ENCODE measurements at places on chromosomes 12 and 14. TPM values are rescaled to one million over a fixed set of nuclear protein-coding genes. Genes with fewer than 3 reads are reported as not detected.

Gene SLC22A17
- 0.49 TPM for polyA plus RNA-seq

Gene BTBD7
- 16.1 TPM for polyA plus RNA-seq

Gene SLCO1A2
- polyA plus RNA-seq, result not detected

Gene MYL2
- 0.88 TPM for polyA plus RNA-seq

Gene PLD4
- polyA plus RNA-seq, result 103 TPM

Gene SLC17A8
- not detected for polyA plus RNA-seq

Gene B3GNT4
- polyA plus RNA-seq, result 0.29 TPM

All from IgD-negative memory B cell (primary cell).